ENCODE measurements at places on chromosomes 5 and 9. TPM values are rescaled to one million over a fixed set of nuclear protein-coding genes. Genes with fewer than 3 reads are reported as not detected.

SEC16A gene
- 43.4 TPM for total RNA-seq

CDH9 gene
- not detected for total RNA-seq

DIRAS2 gene
- not detected for total RNA-seq

SPINK7 gene
- not detected for total RNA-seq

DMRT3 gene
- not detected for total RNA-seq

SLC34A1 gene
- not detected for total RNA-seq

PDLIM4 gene
- total RNA-seq = 0.47 TPM

TIMD4 gene
- 1.2 TPM for total RNA-seq

LCN10 gene
- not detected for total RNA-seq

All from A549 treated with ZK216348 at 1 μM for 4 hours (cell line).